ENCODE measurements at places on chromosomes 7 and 10. TPM values are rescaled to one million over a fixed set of nuclear protein-coding genes. Genes with fewer than 3 reads are reported as not detected.
A peak's percentile ranks its signal among the peaks of the same experiment; 100 is the strongest.

GRCh38 chr10:61130366-61130765, 186.4 kb upstream of the RHOBTB1 start:
- DNase-seq, result no peak

- no peak for DNase-seq
These were observed 200.1 kb downstream of the CXCL12 start for GRCh38 chr10:44184633-44185314.

GRCh38 chr7:158924956-158925355, 68.6 kb downstream of the DYNC2I1 start:
- DNase-seq, result no peak

Gene CHST15
- 0.38 TPM for total RNA-seq

Gene SLC16A12
- not detected for total RNA-seq

DNA sequence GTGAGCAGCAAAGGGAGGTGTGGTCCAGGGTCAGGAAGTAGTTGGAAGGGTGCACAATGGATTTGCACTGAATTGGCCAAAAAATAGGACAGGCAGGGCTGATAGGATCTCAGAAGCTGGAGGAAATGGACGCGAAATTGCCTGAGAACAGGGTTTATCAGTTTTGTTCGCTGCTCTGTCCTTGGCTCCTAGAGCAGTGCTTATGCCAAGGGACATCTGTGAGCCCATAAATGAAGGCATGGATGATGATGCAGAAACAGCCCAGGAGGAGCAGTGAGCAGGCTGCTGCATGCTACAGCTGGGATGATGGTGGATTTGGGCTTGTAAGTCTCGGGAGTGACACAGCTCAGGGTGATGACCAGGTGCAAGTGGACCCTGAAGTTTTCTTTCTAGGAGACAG, 204.7 kb downstream of the PRPF18 start:
- DNase-seq, result no peak

- DNase-seq, result no peak
These were observed at the start of gene DDC for GRCh38 chr7:50564640-50565558. Gene DDC (minus strand): TSS chr7:50565405. CDS start chr7:50544085, 21,320 bp downstream.

DNA sequence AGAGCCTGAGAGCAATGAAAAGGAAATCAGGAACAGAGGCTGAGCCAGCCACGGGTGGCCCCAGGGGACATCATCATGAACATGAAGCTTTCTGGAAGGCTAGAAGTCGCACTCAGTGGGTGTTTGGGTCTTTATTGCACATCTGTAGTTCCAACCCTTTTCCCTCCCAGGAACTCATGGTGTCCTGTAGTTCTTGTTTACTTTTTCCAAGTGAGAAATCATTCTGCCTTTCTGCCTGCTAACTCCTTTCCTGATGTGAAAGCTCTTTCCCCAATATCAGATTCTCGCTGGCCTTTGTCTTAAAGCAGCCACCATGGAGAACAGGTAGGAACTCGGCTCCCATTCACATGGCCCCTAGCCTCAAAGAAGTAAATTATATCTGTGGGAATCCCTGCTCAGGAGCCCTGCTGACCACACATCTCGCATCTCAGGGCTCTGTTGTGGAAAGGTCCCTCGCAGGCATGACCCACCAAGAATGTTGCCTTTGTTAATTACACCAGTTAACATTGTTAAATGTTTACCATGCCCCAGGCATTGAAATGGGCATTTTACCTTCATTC, 542.7 kb downstream of the TNS3 start:
- no peak for DNase-seq

Gene LIPJ
- not detected for total RNA-seq

- peak; percentile 60 for DNase-seq
These were observed 537 bp downstream of the FOXK1 start for GRCh38 chr7:4682621-4683042.

Gene UBE3C
- total RNA-seq, result 42.6 TPM

- DNase-seq, result no peak
These were observed 93.1 kb downstream of the STRA8 start for GRCh38 chr7:135326636-135327280.

Gene MYOZ1
- not detected for total RNA-seq

- DNase-seq, result no peak
These were observed 4.9 kb downstream of the FAM149B1 start for GRCh38 chr10:73172867-73173266.

Gene OR2A7
- total RNA-seq, result 2.0 TPM

GRCh38 chr10:4939224-4940072, 23.8 kb upstream of the AKR1C1 start:
- no peak for DNase-seq

GRCh38 chr7:149881328-149882247, 7.8 kb downstream of the ATP6V0E2 start:
- DNase-seq, result no peak

GRCh38 chr10:127679642-127680255, 57.2 kb upstream of the FOXI2 start:
- DNase-seq, result no peak

DNA sequence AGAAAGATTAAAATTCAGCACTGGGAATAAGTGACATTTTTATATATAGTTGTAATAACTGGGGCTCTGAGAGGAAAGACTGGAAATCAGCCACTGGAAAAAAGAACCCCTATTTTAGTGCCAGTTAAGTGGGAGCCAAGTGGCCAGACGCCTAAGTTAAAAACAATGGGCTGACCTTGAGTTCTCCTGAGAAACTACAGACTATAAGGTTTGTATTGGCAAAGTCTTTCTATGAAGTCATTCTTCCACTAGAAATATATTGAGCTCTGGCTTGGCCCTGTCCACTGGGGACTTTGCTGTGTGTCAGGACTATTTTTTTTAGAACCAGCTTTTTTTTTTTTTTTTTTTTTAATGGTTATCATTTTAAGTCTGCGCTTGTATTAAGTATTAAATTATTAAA, 210.6 kb upstream of the FZD8 start:
- no peak for DNase-seq

Gene PLXNA4
- 1.1 TPM for total RNA-seq

GRCh38 chr10:87753995-87754866, 63.8 kb downstream of the ATAD1 start:
- DNase-seq, result no peak

Gene RBP3
- not detected for total RNA-seq

Gene TRDMT1
- 5.5 TPM for total RNA-seq

Gene DUSP5
- 122 TPM for total RNA-seq

Gene ATG9B
- 10.1 TPM for total RNA-seq

DNA sequence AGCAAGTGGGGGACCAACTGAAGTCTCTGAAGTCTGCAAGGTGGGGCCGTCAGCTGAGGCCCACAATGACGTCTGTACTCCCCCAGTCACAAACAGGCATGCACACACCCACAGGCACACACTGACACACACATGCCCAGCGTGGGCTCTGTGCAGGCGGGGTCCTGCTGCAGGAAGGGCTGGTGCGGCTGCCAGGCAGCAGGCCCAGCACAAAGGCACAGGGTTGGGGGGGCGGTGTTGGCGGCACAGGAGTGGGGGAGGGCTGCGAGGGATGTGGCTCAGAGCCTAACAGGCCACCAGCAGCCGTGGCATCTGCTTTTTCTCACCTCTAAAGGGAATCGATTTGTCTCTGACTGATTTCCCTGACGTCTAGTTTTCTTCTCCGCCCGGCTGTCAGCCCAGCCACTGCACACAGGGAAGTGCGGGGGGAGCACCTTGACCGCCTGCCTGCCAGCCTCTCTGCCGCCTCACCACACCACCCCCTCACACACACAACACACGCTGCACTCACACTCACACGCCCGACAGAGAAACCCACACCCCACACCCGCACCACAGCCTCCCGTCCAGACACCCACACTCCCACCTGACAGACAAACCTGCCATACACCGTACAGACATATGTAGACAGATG, 43.5 kb upstream of the ZMIZ1 start:
- DNase-seq, result peak; percentile 45

Gene RPP38
- 17.7 TPM for total RNA-seq

DNA sequence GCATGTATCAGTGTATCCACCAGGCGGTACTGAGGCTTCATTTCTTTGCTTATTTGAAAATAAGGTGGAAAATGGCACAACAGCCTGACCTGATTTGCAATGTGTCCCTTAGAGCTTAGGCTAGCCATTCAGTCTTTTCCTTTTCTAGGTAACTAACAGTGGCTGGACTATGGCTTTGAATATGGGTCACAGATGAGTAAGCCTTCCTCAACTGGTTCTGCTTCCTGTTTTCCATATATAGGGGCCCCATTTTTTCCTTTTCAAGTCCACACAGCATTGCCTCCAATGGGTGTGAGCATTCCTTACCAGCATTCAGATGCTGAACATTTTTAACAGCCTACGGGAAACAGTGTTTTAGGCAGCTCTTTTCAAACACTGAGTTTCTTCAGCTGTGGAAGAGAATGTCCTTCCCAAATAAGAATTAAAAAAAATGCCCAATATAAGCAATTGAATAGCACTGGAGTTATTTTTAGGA, 3.9 kb upstream of the ITGB1 start:
- no peak for DNase-seq

- DNase-seq, result no peak
These were observed 211.1 kb upstream of the IGFBP3 start for GRCh38 chr7:46131916-46132795.

Gene MOGAT3
- not detected for total RNA-seq

Gene SKIDA1
- total RNA-seq, result 0.41 TPM

Gene SLC26A3
- not detected for total RNA-seq

Measured in activated T-cell treated with anti-CD3 and anti-CD28 coated beads, Interleukin-2, amount 50 U/mL, for 72 hours (primary cell).